ENCODE measurements at places on chromosomes 2 and 18.

DNA sequence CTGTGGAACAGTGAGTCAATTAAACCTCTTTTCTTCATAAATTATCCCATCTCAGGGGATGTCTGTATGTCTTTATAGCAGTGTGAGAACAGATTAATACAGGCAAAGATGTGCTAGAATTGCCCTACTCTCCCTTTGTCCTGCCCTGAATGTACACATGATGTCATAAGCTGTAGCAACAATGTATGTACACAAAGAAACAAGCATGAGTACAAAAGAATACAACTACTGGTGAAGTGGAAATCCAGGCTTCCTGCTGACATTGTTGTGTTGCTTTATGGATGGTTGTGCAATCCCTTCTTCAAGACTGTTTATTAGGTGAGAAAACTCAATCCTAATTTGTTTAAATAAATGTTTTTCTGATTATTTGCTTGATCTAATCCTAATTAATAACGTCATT is 446.6 kb downstream of the DSC3 start:
- DNase-seq = no peak

DNA sequence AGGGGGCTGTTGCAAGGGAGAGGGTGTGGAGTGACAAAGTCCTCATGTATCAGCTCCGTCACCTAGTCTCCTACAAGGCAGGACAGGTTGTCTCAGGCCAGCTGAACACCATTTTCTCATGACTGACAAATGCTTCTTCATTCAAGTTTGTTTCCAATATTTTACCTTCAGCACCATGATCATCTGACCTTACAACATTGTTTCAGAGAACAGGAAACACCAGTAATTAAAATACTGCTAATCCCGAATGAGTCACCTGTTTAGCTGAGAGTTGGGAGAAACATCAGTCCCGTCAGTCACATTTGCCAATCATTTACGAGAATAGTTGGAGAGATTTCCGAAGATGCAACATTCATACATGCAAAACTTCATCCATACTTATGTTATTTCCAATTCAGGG is 25.7 kb upstream of the SP5 start:
- no peak for DNase-seq

GRCh38 chr2:158889135-158889853 is 79.1 kb upstream of the TANC1 start:
- no peak for DNase-seq

GRCh38 chr2:100067784-100068183 is 74.6 kb downstream of the AFF3 start:
- DNase-seq = no peak

DNA sequence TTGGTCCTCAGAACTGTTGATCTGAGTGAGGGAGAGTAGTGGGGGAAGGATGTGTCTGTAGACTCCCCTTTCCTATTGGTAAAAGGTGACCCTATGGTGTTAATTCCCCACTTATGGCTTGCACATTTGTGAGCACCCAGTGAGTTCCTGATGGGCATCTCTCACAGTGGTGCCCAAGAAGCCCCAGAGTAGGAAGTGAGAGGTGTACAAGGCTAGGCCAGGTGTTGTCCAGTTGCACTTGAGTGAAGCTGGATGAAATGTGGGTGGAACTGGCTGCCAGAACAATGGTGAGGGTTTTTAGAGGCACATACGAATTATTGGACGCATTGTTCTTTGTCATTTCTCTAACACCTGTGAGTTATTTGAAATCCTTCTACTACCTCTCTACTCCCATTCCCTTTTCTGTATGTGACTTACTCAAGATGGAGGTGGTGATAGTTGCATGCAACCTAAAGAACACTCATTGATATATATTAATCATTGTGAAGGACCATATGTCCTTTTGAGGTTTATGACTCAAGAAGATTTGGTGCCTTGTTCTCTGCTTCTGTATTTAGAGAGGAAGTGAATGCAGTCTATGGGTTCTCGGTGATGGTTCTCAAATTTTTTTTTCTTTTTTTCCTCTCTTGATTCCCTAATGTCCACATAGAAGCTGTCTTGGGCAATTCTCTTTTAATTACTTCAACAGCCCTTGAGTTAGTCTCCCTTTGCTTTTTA is 162.7 kb downstream of the FSHR start:
- no peak for DNase-seq

GRCh38 chr2:165013944-165014619 is 58.8 kb upstream of the SLC38A11 start:
- no peak for DNase-seq

- DNase-seq = no peak
Measured at GRCh38 chr18:55981712-55982475, 393.9 kb upstream of the TCF4 start.

DNA sequence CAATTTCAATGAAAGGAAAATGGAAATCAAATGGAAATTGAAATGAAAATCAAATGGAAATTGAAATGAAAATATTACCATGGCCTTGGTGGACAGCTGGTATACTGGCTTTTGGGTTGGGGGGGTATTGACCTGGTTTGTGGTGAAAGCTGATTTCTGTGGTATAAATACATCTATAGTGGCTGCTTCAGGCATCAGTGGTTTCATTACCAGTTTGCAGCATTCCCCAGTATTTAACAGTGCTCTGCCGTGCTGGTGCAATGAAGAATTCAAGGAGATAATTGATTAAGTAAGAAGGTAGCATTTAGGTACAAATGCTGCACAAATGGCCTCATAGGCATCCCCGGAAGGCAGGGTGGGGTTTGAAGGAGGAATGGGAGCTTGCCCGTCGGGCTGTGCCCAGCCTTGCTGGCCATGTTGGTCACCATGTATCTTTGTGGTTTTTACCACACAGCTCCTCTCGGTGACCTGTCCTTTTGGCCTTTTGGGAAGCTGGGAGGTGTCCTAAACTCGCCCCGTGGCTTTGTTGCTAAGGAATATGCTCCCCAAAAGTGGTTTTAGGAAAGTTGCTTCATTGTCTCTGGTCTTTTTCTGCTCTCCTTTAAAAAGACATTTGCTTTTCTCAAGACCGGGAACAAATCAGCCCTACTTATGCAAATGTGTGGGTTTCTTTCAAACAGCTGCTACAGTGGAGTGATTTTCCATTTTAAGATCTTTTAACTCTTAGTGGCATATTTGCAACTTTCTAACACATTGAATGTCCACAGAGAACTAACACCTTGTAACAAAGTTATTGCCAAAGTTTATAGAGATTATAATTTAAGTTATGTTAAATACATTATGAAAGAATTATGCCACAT is 28.6 kb downstream of the SNTG2 start:
- DNase-seq = no peak

DNA sequence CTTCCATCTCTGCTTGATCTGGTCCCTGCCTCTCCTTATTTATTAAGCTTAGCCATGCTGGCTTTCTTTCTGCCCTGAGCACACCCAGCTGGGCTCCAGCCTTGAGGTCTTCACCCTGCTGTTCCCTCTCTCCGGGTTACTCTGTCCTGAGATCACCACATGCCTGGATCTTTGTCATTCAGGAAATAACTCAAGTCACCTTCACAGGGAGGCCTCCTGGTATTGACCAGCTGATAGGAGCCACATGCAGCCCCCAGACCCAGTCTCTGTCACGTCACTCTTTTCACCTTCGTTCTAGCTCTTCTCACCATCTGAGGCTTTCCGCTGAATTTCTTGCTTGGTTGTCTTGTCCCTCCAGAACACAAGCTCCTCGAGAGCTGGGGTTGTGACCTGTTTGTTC is 114.4 kb downstream of the TSN start:
- no peak for DNase-seq

DNA sequence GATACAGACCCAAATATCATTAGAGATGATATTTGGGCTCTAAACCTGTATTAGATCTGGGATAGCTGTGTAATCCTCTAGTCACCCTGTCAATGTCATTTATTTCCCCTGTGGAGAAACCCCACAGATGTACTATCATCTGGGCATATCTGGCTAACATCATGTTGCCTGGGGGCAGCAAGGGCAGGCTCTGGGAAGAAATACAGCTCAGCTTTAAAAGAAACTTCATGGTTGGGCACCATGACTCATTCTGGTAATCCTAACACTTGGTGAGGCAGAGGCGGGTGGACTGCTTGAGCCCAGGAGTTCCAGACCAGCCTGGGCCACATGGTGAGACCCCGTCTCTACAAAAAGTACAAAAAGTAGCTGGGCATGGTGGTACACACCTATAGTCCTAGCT is 282.5 kb downstream of the SLC8A1 start:
- DNase-seq = no peak

GRCh38 chr2:88281302-88282217 is 111.4 kb downstream of the THNSL2 start:
- DNase-seq = no peak
